ENCODE measurements at places on chromosomes 12 and 14.

GRCh38 chr12:132413931-132414588, 75.9 kb upstream of the FBRSL1 start:
- DNase-seq, result no peak

- DNase-seq, result no peak
Measured at GRCh38 chr12:125287155-125287847, 222.1 kb downstream of the AACS start.

GRCh38 chr14:20734430-20734806, 11.3 kb upstream of the EDDM3A start:
- DNase-seq, result no peak

GRCh38 chr14:57480051-57480450, 13.6 kb downstream of the CCDC198 start:
- DNase-seq, result no peak

DNA sequence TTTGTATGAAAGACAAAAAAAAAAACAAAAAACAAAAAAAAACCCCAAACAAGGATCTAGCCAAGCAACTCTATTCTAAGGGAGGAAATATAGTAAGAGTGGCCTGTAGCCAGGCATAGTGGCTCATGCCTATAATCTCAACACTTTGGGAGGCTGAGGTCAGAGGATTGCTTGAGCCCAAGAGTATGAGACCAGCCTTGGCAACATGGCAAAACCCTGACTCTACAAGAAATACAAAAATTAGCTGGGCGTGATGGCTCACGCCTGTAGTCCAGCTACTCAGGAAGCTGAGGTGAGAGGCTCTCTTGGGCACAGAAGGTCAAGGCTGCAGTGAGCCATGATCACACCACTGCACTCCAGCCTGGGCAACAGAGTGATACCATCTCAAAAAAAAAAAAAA, 47.9 kb downstream of the TMEM117 start:
- DNase-seq, result no peak

- no peak for DNase-seq
Measured at GRCh38 chr14:44712024-44712815, 205.1 kb upstream of the FSCB start.

GRCh38 chr12:47964106-47964728, 821 bp downstream of the TMEM106C start:
- peak; percentile 24 for DNase-seq

GRCh38 chr14:69090187-69090789, 62.6 kb downstream of the DCAF5 start:
- DNase-seq, result peak; percentile 45

DNA sequence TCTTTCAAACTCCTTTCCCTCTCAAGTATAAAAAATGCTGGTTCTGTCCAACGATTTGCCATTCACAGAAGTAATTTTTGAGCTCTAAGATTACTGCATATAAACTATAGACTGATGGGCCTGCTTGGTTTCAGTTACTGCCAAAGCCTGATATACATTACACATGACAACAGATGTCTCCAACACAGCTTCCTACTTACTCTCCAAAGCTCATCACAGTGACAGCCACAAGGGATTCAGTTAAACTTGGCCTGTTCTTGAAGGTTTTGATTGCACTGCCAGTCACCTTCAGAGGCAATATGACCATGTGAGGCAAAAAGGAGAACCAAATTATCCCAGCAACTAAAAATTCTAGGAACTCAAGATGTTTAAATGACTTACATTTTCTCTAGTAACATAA, 30.1 kb downstream of the STXBP6 start:
- DNase-seq, result no peak

- DNase-seq, result no peak
Measured at GRCh38 chr14:71473843-71474242, 458.4 kb upstream of the RGS6 start.

- peak; percentile 57 for DNase-seq
Measured at GRCh38 chr12:57242691-57243454, 8.1 kb downstream of the STAC3 start.

DNA sequence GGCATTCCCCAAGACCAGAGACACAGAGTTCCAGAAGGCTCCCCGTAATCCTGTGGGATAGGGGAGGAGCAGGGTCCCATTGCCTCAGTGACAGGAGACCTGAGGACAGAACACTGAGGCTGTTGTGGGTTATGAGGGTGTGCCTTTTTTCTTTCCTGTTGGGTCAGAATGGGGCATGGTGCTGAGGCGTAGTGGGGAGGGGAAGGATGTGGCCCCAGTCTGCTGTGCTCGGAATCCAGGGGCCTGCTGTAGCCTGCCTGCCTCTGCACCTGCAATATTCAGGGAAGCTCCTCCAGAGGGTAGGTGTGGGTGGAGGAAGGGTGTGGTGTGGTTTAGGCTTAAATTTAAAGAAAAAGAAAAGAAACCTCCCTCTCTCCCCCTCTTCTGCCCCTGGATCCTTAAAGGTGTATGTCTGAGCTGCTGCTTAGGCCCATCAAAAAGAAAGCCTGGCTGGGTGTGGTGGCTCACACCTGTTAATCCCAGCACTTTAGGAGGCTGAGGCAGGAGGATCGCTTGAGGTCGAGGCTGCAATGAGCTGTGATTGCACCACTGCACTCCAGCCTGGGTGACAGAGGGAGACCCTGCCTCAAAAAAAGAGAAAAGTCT, 18.7 kb downstream of the PLEKHG3 start:
- no peak for DNase-seq

DNA sequence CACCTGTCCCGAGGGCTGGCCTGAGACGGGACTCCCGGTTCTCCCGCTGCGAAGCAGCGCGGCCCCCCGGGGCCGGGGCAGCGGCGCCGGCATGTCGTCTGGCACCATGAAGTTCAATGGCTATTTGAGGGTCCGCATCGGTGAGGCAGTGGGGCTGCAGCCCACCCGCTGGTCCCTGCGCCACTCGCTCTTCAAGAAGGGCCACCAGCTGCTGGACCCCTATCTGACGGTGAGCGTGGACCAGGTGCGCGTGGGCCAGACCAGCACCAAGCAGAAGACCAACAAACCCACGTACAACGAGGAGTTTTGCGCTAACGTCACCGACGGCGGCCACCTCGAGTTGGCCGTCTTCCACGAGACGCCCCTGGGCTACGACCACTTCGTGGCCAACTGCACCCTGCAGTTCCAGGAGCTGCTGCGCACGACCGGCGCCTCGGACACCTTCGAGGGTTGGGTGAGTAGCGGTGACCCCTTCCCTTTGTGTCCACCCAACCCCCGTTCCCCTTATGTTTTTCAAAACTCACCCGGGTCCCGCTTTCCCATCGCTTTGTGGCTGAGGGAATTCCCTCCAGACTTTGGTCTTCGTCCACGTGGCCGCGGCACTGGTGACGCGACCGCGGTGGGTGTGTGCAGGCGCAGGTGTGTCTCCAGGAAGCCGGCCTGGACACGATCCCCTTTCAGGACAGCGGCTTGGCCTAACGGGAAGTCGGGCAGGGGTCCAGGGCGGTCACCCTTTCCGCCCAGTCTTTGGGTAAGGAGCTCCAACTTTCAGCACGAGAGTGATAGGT, 826 bp downstream of the PRKCH start:
- no peak for DNase-seq

DNA sequence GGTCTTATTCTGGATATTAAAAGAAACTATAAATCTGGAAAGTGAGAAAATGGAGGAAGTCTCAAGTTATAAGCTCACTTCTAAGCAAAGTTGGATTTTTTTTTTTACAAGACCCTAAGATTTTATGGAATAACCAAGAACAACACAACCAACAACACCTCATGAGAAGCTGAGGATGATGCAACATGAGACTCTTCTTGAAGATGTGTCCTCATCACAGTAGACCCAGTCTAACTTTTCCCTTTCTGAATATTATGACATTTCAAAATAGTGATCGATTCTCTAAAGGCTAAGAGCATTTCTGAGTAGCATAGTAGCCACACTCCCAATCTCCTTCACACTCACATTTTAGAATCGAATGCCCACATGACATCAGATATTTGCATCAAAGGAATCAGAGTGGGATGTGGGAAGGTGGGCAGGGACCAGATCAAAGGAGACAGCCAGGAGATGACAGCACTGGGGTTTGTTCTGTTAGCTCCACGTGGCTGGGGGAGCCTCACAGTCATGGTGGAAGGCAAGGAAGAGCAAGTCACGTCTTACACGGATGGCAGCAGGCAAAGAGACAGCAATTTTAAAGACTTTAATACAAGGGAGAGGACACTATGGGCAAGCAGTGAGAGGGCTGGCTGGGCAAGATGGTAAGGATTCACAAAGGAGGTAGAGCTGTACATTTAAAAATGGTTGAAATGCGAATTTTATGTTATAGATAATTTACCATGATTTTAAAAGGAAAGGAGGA, 90.7 kb upstream of the MYL2 start:
- DNase-seq, result no peak

- DNase-seq, result no peak
Measured at GRCh38 chr14:52443506-52443905, 108.8 kb downstream of the TXNDC16 start.

GRCh38 chr14:21070083-21070609, at the start of gene ARHGEF40:
Gene ARHGEF40 (plus strand): TSS chr14:21070304. CDS start chr14:21070397, 93 bp downstream.
- peak; percentile 47 for DNase-seq

GRCh38 chr12:124904306-124905098, 9.9 kb downstream of the UBC start:
- peak; percentile 91 for DNase-seq

DNA sequence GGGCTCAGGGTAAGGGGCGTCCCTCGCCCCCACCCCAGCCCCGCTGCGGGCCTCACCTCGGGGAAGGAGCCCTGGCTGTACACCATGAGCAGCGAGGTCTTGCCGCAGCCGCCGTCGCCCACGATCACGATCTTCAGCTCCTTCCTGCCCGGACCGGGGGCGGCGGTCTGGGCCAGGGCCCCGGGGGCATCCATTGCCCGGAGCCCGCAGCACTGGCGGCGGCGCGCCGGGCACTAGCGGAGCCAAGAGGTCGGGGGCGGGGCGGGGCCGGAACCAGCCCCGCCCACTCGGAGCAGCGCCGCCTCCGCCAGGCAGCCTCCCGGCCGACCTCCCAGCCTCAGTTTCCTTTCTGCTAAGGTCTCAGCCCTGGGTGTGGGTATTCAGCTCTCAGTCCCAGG, at the start of gene RHOF:
TSS of gene RHOF (minus strand) at position 249 of the 398 bp plus-strand sequence. CDS start at position 194, 55 bp downstream.
- peak; percentile 76 for DNase-seq

- no peak for DNase-seq
Measured at GRCh38 chr12:3228552-3228951, 151.4 kb downstream of the TSPAN9 start.

GRCh38 chr12:68304626-68305025, 27.5 kb downstream of the MDM1 start:
- DNase-seq, result peak; percentile 16

DNA sequence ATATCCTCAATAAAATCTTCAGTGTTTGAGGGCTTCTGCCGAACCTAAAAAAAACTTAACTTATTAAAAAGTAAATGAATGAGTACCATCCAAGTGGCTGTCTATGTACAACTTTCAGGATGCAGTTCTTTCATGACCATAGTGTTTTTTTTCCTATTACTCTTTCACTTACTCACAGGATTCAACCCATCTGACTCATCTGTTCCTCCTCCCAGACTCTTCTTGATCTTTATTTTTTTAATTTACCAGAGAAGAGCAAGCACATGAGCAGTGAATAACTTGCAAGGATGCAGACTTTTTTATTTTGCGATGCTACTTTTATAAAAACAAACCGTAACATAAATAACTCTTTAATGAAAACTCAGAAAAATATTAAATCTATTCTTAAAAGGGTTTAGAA, 24.5 kb downstream of the RECQL start:
- DNase-seq, result peak; percentile 39

DNA sequence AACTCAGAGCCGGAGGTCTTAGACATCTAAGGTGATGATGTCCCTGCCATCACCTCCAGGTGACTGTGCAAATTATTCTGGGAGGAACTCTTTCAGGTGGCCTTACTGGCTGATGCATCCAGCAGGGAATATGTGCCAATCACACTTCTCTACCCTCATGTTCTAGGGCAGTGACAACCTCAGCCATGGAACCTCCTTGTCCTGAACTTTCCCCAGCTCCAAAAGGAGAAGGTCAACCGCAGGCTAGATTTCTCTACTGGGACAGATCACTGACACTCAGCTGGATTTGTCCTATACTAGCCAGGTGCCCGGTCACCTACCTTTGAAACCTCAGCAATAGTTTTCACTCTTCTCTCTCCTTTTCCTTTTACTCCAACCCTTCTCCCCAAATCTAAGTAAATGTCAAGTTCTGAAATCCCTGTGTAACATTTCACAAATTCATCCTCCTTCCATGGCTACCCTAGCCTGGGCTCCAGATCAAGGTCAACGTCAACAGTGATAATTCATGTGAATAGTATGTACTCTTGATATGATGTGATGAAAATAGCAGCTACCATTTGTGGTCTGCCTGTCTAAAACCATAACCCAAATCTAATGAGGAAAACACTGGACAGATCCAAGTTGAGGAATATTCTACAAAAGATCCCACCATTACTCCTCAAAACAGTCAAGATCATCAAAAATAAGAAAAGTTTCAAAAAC, 115.0 kb upstream of the EGLN3 start:
- DNase-seq, result no peak

DNA sequence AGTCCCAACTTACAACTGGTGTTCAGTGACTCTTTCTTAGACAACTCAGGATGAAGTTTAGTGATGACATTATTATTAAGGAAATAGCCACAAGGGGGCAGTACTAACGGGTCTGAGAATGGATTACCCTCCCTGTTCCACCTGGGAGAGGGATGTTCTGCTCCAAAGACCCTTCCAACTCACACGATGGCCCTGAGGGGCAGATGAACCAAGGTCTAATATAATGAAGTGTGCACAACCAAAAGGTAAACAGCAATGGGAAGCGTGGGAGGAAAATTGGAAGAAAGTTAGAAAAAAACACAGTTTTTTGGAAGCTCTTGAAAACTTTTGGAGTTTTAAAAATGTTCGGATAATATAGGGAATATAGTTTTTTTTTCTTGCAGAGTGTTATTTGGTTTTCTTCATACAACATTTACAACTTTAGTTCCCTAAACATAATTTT, 24.0 kb downstream of the FGF6 start:
- peak; percentile 54 for DNase-seq

DNA sequence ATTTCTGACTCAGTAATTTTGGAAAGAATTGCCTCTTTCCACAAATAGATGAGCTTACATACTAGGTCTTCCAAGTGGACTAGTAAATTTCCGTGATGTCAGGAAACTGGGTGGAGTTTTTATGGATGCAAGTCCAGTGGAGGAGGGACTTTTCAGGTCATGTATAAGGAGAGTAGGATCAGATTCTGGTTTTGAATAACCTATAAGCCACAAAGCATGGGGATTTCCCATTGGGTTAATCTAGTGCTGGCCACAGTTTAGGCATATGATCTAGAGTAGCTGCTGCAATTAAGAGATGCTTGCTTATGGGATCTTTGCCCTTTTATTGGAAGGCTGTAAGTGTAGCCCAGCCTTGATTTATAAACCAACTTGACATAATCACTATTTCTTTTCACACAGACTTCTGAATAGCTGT, 33.8 kb downstream of the STK38L start:
- peak; percentile 11 for DNase-seq

DNA sequence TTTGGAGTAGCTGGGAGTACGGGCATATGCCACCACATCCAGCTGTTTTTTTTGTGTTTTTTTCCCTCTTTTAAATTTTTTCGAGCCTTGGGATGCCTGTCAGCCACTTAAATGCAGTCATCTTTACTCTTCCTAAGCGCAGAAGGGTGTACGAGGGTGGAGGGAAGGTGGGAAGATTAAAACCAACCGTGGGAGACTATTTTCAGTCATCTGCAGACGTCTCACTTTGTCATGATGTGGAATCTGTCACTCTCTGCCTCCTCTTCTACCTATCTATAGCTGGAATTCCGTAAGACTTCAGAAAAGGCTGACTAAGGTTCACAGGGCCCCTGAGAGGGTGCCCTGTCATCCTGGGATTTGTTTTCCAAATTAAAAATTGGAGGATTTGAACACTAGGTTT, 105.3 kb downstream of the SAMD4A start:
- DNase-seq, result no peak

GRCh38 chr14:95518045-95518751, 1.7 kb upstream of the SYNE3 start:
- no peak for DNase-seq

GRCh38 chr12:49664167-49664566, 40.8 kb downstream of the PRPF40B start:
- no peak for DNase-seq

All from RKO (cell line).